Tibial nerve (tissue), 4 donors: ENCODE measurements at places on chromosomes 13 and 19. TPM values are rescaled to one million over a fixed set of nuclear protein-coding genes. Genes with fewer than 3 reads are reported as not detected.

The HCST gene
- total RNA-seq, result 37.6 TPM

GRCh38 chr13:71838842-71839241, 28.2 kb downstream of the DACH1 start:
- H3K36me3 ChIP-seq, result no peaks in the 10 kb centered on the region
- no peak overlapping the region for H3K4me3 ChIP-seq
- no peaks in the 10 kb centered on the region for H3K4me1 ChIP-seq
- DNase-seq, result no peak

DNA sequence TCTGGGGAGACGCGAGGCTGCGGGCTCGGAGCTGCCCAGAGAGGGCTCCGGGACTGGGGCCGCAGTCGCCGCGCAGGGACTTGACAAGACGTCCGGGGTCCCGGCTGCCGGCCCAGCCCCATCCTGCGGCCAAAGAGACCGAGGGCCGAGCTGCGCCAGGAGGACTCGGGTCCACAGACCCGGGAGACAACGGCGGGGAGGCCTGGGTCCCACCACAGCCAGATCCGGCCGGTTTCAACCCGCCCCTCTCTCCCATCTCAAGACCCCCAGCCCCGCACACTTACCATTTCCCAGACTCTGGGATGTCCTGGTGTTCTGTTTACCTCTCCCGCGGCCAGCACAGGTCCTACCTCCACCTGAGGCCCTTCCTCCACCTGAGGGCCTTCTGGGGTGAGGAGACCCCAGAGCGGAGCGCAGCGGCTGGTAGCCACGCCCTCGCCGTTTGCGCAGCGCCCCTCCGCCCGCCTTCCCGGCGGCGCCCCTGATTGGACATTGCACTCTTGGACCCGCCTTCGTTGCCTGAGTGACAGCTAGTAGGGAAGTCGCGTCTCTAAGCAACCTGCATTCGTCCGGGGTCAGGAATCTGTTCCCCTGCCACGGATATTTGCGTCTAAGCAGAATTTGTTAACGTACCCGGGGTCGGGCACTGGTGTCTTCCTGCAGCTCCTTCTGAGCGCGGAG, at the start of gene ZNF709:
Gene ZNF709, minus strand, starts transcription at position 446 of the 681 bp plus-strand sequence. Its CDS starts 159 bp downstream, at position 287.
- H3K4me1 ChIP-seq, result peaks cover 14% of the 10 kb centered on the region
- H3K27ac ChIP-seq, result peak within 1 kb of the TSS; percentile 88
- peak within 1 kb of the TSS; percentile 75 for H3K4me3 ChIP-seq
- no peaks in the 10 kb centered on the region for H3K27me3 ChIP-seq
- H3K36me3 ChIP-seq, result no peaks in the 10 kb centered on the region

DNA sequence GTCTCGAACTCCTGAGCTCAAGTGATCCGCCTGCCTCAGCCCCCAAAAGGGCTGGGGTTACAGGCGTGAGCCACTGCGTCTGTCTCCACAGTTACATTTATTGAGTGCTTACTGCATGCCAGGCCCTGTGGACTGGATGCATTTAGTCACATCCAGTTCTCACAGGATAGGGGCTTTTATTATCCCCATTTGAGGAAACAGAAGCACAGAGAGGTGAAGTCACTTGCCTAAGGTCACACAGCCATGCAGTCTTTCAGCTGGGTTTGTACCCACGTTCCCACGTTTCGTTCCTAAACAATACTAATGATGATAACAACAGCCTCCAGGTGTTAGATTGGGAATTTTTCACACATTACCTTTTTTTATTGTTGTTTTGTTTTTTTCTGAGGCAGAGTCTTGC, 9.1 kb upstream of the EBI3 start:
- H3K27ac ChIP-seq, result no peak overlapping the region
- no peaks in the 10 kb centered on the region for H3K4me1 ChIP-seq
- H3K4me3 ChIP-seq, result no peak overlapping the region
- no peaks in the 10 kb centered on the region for H3K27me3 ChIP-seq
- DNase-seq, result no peak

DNA sequence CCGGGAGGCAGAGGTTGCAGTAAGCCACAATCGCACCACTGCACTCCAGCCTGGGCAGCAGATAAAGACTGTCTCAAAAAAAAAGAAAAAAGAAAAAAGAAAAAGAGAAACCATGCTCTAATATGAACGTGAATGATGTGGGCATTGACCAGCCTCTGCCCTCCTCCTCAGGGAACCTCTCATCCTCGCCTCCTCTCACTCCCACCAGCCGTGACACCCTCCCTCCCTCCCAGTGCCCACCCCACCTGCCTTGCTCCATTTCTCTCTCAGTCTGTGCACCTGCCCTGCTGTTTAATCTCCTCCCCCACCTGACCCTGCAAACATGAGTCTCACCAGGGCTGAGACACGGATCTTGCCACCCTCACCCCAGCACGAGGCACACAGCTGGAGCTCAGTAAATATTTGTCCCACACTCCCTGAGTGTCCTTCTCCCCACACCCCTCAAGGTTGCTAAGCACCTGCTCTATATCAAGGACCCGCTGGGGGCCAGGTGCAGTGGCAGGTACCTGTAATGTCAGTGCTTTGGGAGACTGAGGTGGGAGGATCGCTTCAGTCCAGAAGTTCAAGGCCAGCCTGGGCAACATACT, 7.5 kb upstream of the BCAT2 start:
- H3K27ac ChIP-seq, result peak overlapping the region; percentile 86
- no peak overlapping the region for H3K4me3 ChIP-seq
- DNase-seq, result no peak

GRCh38 chr13:114103801-114104654, 28.4 kb downstream of the RASA3 start:
- H3K27me3 ChIP-seq, result no peaks in the 10 kb centered on the region
- no peaks in the 10 kb centered on the region for H3K36me3 ChIP-seq
- H3K27ac ChIP-seq, result no peak overlapping the region
- H3K4me1 ChIP-seq, result peaks cover 38% of the 10 kb centered on the region
- H3K4me3 ChIP-seq, result no peak overlapping the region

DNA sequence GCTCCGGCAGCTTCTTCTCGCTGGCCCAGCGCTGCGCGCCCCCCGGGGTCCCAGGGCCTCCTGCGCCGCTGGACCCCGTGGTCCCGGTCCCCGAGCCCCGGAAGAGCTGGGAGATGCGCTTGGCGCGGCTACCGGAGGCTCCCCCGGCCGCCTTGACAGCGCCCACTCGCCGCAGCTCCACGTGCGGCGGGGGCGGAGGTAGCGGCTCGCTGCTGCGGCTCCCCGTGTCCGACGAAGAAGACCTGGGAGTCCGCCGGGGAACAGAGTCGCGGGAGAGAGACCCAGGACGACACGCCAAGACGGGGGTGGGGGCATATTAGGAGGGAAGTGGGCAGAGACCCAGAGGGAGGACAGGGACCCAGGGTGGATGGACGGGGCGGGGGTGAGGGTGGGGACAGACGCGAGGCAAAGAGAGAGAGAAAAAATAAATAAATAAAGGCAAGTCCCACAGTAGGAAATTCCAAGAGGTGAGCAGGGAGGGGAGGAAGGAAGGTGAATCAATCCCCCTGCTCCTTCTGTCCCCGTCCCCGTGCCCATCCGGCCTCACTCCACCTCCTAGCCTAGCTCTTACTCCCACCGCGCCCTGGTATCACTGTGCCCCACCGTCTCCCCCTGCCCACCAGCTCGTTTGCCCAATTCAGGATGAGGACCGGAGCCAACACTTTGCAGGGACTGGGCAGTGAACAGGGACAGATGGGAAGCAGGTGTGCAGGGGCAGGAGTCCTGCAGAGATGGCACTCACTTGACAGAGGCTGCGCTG, 826 bp downstream of the RASIP1 start:
- no peak for DNase-seq
- H3K4me3 ChIP-seq, result peak overlapping the region; percentile 44
- H3K27me3 ChIP-seq, result peaks cover 5% of the 10 kb centered on the region
- H3K36me3 ChIP-seq, result no peaks in the 10 kb centered on the region

DNA sequence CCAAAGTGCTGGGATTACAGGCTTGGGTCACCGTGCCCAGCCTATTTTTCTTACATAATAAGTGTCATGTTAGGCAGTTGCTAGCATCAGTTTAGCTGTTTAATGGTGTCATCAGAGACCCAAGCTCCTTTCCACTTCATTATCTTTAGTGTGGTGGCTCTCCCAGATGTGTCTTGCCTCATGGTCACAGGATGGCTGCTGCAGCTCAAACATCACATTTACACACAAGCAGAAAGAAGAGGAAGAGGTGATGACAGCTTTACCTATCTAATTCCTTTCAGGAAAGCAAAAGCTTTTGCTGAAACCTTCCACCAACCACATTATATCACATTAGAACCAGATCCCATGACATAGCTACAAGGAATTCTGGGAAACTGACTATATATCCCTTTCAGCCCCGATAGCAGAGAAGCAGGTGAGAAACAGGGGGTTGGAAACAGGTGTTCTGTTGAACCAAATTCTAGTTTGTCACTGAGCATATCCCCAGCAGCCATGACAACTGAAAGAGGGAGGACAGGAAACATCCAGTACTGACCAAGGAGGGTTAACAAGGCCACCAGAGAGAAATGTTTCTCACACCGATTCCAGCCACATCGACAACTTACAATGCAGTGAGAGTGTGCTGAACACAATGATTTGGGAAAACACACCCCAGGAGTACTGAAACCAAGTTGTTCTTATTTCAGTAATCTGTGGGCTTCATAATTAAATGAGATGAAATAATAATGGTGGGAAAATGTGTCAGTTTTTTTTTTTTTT, 617.0 kb downstream of the UQCRFS1 start:
- DNase-seq, result no peak

DNA sequence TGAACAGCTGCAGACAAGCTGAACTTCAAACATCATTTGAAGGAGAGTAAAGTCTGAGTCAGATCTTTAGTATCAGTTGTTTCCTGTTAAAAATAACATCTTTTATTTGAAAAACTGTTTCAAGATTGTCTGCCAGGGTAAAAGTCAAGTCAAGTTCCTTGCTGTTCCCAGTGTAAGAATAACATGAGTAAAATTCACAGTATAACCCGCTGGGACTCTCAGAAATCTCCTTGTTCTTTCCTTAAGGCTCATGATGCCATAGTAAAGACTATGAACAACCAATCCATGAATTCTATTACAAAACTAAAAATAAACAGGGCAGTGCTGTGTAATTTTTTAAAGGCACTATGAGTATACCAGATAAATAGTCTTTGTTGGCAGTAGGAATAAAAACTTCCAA, 112.9 kb downstream of the IRS2 start:
- H3K4me1 ChIP-seq, result no peaks in the 10 kb centered on the region
- H3K27ac ChIP-seq, result no peak overlapping the region
- DNase-seq, result no peak
- no peaks in the 10 kb centered on the region for H3K36me3 ChIP-seq

- peaks cover 11% of the 10 kb centered on the region for H3K27me3 ChIP-seq
- H3K27ac ChIP-seq, result no peak overlapping the region
- no peak overlapping the region for H3K4me3 ChIP-seq
- H3K4me1 ChIP-seq, result no peaks in the 10 kb centered on the region
- DNase-seq, result no peak
Observed at GRCh38 chr13:113942591-113943103, 31.2 kb downstream of the C13orf46 start.
